Stimulated activated CD8-positive, alpha-beta memory T cell treated with anti-CD3 and anti-CD28 coated beads, Interleukin-7, amount 100 ng/mL, for 4 hours (primary cell): ENCODE measurements at places on chromosomes 16 and 17.

GRCh38 chr17:49928837-49929475 is 40.0 kb upstream of the DLX4 start:
- no peak for DNase-seq

GRCh38 chr16:454397-454940 is 29.0 kb downstream of the RAB11FIP3 start:
- DNase-seq: no peak

DNA sequence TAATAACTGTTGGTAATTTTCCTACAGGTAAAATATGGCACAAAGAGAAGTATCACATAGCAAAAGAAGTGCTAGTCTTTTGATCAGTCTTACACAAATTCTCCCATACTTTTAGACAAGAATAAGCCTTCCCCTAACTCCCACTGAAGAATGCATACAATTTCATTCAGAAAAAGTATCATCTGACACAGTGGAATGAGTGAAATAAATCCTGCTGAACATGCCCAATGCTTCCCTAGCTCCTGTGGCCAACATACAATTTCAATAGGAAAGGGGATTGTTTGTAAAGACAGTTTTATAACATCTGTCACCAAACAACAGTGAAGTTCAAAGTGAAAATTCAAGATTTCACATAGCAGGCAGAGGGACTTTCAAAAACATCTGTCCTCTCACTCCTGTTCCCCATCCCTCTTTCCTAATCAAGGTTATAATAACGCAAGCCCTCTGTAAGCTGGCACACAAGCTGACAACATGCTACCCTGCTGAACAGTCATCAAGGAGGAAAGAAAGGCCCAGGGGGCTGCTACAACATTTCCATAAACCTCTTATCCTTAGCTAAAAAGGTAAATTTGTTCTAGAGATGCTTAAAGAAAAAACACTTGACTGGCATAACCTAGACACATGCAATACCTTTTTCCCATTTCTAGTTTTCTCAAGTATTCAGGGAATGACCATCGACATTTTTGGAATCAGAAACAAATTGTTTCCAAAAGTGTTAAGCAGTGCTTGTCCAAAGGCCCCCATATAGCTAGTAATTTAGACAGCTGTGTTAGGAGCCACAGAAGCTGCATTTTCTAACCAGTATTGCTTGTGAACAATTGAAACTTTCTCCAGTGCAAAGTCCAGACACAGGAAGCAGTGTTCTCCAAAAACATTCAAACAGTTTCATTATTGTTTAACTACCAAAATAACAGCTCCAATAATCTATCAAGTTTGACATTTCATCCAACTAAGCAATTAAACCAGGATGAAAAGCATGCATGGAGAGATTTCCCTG is 11.5 kb upstream of the RFFL start:
- no peak for DNase-seq

DNA sequence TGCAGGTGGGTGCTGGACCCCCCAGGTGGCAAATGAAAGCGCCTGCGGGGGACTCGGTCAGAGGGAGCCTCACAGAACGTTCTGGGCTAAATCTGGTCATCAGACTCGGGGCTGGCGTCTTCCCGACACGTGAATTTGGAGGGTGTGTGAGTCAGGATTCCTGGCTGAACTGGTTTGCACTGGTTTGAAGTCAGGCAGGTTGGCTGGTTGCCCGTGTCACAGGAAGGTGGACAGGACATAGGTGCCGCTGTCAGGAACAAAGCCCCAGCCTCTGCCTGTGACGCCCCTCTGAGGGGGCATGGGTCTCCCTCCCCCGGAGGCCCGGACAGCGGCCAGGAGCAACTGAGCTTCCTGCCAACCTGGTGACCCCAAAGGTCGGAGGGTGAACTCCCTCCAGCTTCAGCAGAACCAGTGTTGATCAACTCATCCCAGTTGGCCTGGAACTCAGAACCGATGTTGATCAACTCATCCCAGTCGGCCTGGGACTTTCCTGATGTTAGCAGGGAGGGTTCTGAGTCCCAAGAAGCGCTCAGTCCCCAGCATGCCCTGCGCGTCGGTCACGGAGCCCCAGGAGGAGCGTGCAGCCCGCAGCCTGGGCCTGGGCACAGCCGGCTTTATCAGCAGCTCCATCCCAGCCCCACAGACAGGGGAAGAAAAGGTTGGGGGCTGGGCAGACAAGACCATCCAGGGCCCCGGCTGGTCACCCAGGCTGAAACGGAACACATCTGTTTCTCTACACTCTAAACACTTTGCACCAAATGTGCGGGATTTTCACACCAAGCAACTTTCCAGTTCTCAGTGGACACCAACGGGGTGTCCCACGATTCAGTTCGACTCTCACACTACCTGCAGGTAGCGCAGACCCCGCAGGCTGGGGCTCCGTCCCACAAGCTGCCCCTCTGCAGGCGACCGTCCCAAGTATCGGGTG is 14.4 kb upstream of the METRNL start:
- DNase-seq: no peak

GRCh38 chr17:16917671-16918394 is 54.1 kb downstream of the TNFRSF13B start:
- no peak for DNase-seq

GRCh38 chr16:11047057-11047456 is 102.7 kb downstream of the CLEC16A start:
- DNase-seq: no peak

GRCh38 chr16:81357711-81358260 is 43.0 kb downstream of the GAN start:
- DNase-seq: no peak

- DNase-seq: no peak
These were observed 47.9 kb downstream of the SETD6 start for GRCh38 chr16:58563235-58563634.

DNA sequence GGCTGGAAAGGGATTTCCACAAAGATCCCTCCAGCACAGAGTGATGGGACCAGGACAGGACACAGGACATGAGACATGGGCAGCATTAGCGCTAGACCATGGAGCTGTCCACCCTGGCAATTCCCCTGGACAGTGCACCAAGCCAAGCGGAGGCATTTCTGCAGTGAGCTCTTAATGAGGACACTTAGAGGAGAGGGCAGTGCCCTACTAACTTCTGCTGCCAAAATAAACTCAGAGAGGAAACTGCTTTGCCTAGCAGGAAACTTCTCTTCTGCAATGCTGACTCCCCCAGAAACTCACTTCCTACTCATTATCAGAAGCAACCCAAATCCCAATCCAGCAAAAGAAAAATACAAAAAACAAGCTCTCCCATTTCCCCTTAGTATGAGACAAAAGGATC is 119.2 kb downstream of the HS3ST2 start:
- DNase-seq: no peak

- DNase-seq: no peak
These were observed 6.0 kb downstream of the PDP2 start for GRCh38 chr16:66886321-66886720.

DNA sequence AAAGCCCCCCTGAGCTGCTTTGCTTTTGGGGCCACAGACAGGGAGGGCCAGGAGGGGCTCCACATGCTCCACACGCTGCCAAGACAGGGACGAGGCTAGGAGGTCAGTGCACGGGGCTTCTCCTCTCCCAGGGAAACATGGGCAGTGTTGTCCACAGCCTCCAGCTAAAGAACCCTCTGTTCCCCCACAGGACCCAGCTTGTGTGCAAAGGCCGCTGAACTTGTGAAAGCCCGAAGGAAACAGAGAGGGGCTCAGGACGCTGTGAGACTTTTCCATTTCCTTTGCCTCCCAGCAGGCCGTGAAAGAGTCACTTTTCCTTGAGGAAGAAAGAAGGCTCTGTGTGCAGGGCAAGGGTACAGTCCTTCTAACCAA is 9.7 kb downstream of the CDRT4 start:
- DNase-seq: no peak

GRCh38 chr16:73771196-73772064 is 525.2 kb upstream of the PSMD7 start:
- DNase-seq: no peak

DNA sequence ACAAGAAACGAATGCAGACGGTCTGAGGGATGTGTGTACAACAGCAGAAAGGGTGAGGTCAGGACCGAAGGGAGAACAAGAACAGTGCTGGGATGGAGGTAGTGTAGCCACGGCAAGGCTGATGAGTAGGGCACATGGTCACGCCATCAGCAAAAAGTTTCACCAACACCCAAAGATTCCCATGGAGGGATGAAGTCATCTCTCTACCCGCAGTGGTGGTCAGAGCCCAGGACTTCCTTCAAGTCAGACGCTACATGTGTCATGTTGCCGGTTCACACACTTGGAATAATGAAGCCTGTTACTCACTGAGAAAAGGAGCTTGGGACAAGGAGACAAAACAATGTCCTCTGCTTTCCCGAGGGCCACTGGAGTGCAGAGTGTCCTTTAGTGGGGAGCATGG is 79.7 kb downstream of the SALL1 start:
- no peak for DNase-seq

DNA sequence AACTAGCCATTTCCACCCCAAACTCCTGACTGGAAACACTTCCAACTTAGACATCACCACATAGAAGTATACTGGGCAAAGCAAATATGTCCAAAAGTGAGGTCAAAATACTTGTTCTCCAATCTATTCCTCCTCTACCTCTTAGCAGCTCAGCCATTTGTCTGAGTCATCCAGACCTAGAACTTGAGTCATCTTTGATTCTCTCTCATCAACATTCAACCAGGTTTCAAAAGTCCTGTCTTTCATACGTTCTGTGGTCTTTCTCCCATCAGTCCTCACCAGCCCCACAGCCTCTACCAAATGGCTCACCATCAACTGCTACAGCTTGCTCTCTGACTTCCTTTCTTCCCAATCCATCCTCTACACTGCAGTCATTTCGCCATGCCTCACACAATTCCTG is 6.8 kb downstream of the ANKFY1 start:
- DNase-seq: no peak

GRCh38 chr17:80071116-80071841 is 30.1 kb upstream of the GAA start:
- DNase-seq: no peak

- DNase-seq: no peak
These were observed 53.5 kb downstream of the PARN start for GRCh38 chr16:14576532-14576931.

DNA sequence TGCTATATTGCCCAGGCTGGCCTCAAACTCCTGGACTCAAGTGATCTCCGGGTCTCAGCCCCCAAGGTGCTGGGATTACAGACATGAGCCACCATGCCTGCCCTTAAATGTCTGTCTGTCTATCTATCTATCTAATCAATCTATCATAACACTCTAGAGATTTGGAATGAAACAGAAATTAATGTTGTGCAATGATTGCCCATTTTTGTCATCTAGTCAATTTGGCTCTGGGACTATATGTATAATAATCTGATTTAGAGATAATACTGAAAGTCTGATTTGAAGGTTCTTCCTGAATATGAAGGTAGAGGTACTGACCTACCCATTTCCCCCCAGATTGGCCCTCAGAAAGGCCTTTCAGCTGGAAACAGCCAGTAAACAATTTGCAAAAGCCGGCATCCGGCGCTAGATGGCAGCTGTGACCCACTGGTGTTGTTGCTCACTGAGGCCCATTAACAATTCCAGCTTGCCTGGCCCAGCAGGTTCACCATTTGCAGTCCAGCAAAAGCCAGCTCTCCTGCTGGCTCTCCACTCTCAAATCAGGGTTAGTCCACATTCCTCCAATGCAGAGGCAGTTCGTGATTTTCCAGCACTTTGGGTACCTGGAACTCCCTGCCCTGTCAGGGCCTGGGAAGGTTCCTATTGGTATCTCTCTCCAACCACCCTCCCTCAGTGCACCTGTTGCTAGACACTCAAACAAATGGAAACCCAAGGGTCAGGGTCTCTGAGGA is 22.9 kb upstream of the C16orf87 start:
- peak; percentile 31 for DNase-seq

GRCh38 chr16:51391798-51392511 is 240.9 kb upstream of the SALL1 start:
- no peak for DNase-seq

- DNase-seq: no peak
These were observed 53.7 kb upstream of the ETV4 start for GRCh38 chr17:43599835-43600234.

- no peak for DNase-seq
These were observed 11.4 kb downstream of the NT5M start for GRCh38 chr17:17314501-17315071.

GRCh38 chr16:55294129-55294528 is 29.9 kb upstream of the IRX6 start:
- DNase-seq: no peak

DNA sequence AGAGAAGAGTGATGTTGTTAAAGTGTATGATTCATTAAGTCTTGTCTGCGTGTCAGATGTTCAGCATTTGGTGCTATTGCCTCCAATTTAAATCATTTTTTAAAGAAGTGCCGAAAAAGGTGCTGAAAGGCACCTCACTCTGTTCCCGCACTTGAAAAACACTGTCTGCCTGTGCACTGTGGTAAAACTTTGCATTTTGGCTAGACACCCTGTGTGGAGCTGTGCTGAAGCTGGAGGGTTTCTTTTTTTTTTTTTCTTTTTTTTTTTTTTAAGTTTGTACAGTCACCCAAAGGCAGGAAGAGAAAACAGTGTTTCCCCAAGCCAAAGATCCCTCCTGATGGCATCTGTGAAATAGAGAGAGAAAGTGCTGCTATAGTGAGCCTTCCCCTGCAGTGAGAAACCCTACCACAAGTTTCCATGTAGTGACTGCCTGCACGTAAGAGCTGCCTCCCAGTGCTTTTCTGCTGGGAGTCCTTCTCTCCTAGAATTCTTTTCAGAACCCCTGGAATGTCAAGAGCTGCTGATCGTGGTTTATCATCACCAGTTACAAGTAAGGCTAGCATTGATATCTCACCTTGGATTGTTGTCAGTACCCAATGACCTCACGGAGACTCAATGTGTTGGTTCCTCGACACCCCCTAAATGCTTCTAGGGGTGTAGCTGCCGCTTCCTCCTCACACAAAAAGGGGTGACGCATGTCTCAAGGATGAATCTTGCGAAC is 116.0 kb upstream of the SOX9 start:
- DNase-seq: no peak

GRCh38 chr16:86476956-86477534 is 33.3 kb upstream of the FOXF1 start:
- no peak for DNase-seq

- no peak for DNase-seq
These were observed 21.2 kb upstream of the MON1B start for GRCh38 chr16:77169650-77170236.

DNA sequence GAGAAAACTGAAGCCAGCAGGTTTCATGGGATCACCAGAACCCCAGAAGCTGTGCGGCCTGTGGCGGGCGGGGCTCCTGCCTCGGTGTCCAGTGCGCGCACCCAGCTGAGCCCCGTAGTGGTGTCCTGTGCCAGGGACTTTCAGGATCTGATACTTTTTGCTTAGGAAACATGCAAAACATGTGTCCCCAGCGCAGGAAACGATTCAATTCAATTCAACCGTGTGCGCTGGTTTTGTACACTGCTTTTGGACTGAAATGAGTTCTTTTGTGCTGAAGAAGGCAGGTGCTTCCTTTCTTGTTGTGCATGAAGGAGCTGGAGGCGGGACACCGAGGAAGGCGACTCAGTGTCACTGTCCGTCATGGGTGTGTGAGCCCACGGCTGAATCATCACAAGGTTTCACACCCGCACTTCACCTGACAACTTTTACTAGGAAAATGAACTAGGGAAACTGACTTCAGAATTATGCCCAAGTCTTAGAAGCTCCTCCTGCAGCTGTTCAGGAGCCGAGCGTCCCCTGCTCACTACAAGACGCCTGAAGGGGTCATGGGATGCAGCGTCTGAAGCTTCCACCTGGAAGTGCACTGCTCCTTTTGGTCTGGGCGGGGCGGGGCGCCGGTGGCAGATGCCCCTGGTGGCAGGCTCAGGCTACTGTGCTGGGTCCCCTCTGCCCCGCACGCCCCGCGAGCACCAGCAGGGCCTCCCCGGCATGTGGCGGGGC is 31.4 kb upstream of the ZNF750 start:
- DNase-seq: no peak
